ENCODE measurements at places on chromosomes 5 and 9.

GRCh38 chr5:64519263-64519662 is 13.4 kb downstream of the RGS7BP start:
- no peak for DNase-seq

GRCh38 chr9:92524881-92525280 is 10.9 kb downstream of the ECM2 start:
- no peak for DNase-seq

DNA sequence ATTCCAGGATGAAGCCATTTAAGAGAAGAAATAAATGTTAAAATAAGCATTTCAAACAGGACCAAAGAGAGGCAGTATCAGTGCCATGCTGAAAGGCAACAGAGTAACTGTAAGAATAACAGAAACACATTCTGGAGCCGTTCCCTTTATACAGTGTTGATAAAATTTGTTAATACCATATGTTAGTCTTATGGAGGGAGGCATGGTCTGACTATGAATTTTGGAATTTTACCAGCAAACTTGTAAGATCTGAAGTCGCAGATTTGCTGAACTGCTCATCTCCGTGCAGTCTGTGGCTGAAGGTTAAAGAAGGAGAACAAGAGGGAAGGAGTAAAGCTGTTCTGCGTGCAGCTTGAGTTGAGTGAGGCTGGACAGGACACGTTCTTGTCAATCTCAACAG is 508.4 kb downstream of the NFIB start:
- DNase-seq: no peak

- no peak for DNase-seq
Measured at GRCh38 chr9:70539001-70539400, 124.5 kb upstream of the KLF9 start.

DNA sequence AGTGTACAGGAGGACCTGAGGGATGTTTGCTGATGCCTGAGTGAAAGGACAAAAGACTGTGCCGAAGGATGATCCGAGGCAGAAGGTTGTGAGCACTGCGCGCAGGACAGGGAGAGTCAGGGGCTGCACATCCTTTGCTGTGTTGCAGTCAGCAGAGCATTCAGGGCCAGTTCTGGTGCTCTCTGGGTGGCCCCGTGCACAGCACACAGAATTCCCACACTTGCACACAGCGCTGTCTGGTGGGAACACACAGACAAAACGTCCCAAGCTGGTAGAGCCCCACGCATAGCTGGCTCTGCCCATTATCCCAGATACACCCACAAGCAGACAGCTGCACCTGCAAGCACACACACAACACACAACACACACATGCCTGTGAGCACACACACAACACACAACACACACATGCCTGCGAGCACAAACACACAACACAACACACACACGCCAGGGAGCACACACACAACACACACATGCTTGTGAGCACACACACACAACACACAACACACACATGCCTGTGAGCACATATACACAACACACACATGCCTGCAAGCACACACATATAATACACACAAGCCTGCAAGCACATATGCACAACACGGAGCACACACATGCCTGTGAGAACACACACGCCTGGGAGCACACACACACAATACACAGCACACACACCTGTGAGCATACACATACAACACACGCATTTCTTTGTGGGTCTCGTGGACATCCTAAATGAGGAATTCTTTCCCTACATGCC is 74.4 kb downstream of the FGF18 start:
- DNase-seq: peak; percentile 2

GRCh38 chr9:125681086-125681622 is 25.9 kb downstream of the MAPKAP1 start:
- DNase-seq: no peak

GRCh38 chr5:170327829-170328228 is 30.3 kb upstream of the LCP2 start:
- DNase-seq: no peak

GRCh38 chr9:105154723-105155191 is 89.7 kb upstream of the SLC44A1 start:
- DNase-seq: peak; percentile 83

- DNase-seq: no peak
Measured at GRCh38 chr5:81006947-81007636, 46.9 kb downstream of the RASGRF2 start.

GRCh38 chr5:9455826-9456434 is 89.9 kb downstream of the SEMA5A start:
- DNase-seq: no peak

GRCh38 chr9:129336601-129337331 is 158.7 kb upstream of the IER5L start:
- DNase-seq: peak; percentile 70

DNA sequence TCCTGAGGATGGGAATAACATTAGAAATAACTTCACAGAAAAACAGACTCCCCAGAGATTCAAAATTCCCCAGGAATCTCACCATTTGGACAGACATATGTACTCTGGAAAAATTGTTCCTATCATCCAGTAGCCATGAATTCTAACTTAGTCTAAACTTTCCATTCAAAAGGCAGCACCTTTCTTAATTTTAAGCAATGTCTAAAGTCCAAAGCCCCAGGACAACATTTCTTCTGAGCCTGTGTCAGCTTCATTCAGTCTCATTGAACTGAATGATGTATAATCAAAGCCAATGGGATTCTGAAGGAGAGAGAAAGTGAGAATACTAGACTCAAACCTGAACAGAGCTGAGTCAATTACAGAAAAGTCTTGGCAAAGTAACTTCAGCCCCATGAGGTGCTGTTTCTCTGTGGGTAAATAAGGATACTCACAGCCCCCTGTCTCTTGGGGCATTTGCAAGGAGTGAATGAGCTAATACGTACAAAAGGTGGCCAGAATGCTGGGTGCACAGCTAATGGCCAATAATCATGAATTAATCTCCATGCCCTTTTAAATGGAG is 140.6 kb downstream of the SEMA5A start:
- DNase-seq: no peak

- DNase-seq: peak; percentile 37
Measured at GRCh38 chr5:1111241-1111726, 579 bp downstream of the SLC12A7 start.

Measured in fibroblast of villous mesenchyme (primary cell).